ENCODE measurements at places on chromosomes 5 and 9.

GRCh38 chr5:90557391-90557790, 1.2 kb upstream of the ADGRV1 start:
- H3K27ac ChIP-seq: no peak overlapping the region
- peaks cover 57% of the 10 kb centered on the region for H3K27me3 ChIP-seq
- peaks cover 50% of the 10 kb centered on the region for H3K4me1 ChIP-seq
- peak overlapping the region; percentile 94 for H3K4me3 ChIP-seq
- no peak for DNase-seq

GRCh38 chr5:157342822-157343402, 77.0 kb downstream of the CYFIP2 start:
- no peaks in the 10 kb centered on the region for H3K27me3 ChIP-seq
- H3K4me3 ChIP-seq: no peak overlapping the region
- H3K36me3 ChIP-seq: peaks cover 26% of the 10 kb centered on the region
- no peak overlapping the region for H3K27ac ChIP-seq
- peak; percentile 32 for DNase-seq

DNA sequence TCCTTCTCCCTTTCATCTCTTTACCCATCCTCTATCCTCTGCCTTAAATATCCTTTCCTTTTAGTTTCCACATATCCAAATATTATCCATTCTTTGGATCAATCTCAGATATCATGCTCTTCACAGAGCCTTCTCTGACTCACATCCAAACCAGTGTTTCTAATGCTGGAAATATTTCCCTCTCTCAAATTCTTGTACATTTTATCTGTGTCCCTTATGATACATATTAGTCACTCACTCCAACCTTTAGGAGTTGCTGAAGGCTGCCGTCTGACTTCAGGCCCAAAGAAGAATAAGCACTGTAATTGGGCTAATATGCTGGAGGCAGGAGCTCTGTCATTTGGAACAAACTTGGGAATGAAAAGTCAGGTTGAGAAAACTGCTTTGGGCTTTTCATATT, 156.4 kb upstream of the RUSC2 start:
- no peak overlapping the region for H3K4me3 ChIP-seq
- H3K4me1 ChIP-seq: no peaks in the 10 kb centered on the region
- no peaks in the 10 kb centered on the region for H3K27me3 ChIP-seq
- peaks cover 3% of the 10 kb centered on the region for H3K36me3 ChIP-seq
- no peak overlapping the region for H3K27ac ChIP-seq

- H3K27me3 ChIP-seq: no peaks in the 10 kb centered on the region
- H3K27ac ChIP-seq: no peak overlapping the region
- H3K4me3 ChIP-seq: no peak overlapping the region
- H3K4me1 ChIP-seq: no peaks in the 10 kb centered on the region
- no peaks in the 10 kb centered on the region for H3K36me3 ChIP-seq
- DNase-seq: no peak
Measured at GRCh38 chr5:105924366-105924765, 1746.4 kb downstream of the EFNA5 start.

DNA sequence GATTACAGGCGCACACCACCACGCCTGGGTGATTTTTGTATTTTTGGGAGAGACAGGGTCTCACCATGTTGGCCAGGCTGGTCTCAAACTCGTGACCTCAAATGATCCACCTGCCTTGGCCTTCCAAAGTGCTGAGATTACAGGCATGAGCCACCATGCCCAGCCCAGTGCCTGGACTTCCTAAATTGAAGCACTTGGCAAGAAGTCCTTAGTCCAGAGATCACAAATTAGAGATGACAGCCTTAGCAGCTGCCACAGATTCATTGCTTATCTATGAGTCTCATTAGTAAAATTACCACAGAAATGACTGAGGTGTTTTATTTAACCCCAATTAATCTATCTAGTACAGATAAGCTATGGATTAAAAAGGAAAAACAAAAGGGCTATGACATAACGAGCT, 19.2 kb downstream of the EFCAB9 start:
- peaks cover 4% of the 10 kb centered on the region for H3K4me1 ChIP-seq
- no peak overlapping the region for H3K4me3 ChIP-seq
- no peaks in the 10 kb centered on the region for H3K27me3 ChIP-seq
- peaks cover 33% of the 10 kb centered on the region for H3K36me3 ChIP-seq
- H3K27ac ChIP-seq: no peak overlapping the region

GRCh38 chr5:33549982-33550567, 109.3 kb downstream of the TARS1 start:
- H3K4me3 ChIP-seq: no peak overlapping the region
- H3K27ac ChIP-seq: no peak overlapping the region
- no peak for DNase-seq
- no peaks in the 10 kb centered on the region for H3K27me3 ChIP-seq

Measured in neural crest cell (in vitro differentiated cells).